OCI-LY7 (cell line): ENCODE measurements at places on chromosomes 6 and 20.
A peak's percentile ranks its signal among the peaks of the same experiment; 100 is the strongest.

DNA sequence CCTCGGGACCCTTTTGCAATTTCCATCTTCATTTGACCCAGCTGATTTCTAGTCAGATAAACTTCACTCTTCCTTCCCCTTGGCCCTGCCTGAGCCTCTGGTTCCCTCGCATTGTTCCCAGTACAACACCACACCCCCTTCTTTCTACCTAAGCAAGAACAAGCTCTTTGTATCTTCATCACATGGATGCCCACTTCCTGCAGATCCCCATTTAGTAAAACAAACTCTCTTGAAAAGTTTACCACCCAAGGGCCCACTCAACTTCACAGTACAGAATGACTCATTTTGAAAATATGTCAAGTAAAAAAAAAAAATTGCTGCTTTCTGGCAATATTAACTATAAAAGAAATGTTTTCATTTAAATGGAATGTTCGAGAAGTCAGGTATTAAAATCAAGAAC lies 5.2 kb downstream of the FAXC start:
- no peak for DNase-seq

- DNase-seq = no peak
These were observed 112.7 kb downstream of the GJA1 start for GRCh38 chr6:121548131-121548530.

DNA sequence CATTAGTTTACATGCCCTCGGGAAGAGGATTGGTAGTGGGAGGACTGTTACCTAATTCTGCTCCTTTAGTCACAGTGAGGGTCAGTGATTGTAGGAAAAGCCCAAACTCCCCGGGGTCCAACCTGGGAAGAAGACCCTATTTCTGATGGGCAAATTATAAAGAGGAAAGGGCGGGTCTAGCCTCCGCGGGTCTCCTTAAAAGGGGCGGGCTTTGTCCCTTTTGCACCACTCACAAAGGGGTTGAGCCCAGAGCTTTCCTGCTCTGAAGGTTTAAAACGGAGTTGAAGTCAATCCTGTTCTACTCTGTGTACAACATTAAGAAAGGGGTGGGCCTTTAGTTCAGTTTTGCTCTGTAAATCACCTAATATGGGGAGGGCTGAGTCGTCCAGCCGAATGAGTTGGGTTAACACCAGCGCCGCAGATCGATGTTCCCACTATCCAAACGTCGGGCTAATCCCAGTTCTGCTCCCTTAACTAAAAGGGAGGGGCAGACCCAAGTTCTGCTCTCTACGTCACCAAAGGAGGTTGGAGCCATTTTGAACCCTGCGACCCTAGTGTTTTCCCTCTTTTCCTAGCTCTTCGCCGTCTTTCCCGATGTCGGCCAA lies 920 bp upstream of the RNF5 start:
- DNase-seq = no peak

DNA sequence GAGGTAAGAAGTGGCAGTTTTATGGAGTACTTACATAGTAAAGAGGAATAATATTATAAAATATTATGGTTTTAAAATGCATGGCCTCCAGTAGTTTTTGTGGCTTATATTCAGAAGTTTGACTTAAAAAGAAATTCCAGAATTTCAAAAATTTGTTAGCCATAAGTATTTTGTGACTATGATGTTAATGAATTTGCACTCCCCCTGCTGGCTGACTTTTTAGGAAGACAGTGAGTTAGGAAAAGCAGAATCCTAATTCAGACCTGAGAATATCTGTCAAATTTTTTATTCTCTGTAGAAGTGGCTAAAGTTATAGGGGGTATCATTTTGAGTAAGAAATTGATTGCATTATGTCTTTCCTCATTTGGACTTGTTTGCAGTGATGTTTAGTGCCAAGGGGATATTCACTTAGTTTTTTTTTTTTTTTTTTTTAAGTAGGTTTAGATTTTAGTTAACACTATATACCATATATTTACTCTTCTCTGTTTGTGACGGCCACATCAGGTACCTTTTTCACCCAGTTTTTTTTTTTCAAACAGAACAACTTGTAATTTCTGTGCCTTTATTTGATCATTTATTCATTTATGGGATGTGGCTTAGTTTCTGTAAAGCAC lies 40.8 kb downstream of the ZFAND3 start:
- peak; percentile 35 for DNase-seq

GRCh38 chr6:21856844-21857243 lies 263.3 kb downstream of the SOX4 start:
- DNase-seq = no peak

DNA sequence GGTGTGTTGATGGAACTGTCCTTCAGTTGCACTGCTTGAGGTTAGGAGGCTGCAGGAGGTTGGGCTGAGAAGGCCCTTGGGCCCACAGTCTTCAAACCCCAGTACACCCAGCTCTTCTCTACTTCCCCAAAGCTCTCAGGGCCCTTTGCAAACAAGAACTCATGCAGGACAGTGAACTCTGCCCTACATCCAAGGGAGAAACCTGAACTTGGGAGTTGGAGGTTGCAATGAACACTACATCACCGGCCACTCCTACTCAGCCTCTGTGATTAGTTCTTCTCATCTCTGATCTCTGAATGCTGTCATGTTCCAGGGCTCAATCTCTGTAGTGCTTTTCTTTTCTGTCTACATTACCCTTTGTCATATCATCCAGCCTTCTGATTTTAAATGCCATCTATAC lies 148.5 kb upstream of the PDE7B start:
- no peak for DNase-seq
